Panc1 (cell line): ENCODE measurements at places on chromosomes 11 and 22. TPM values are rescaled to one million over a fixed set of nuclear protein-coding genes. Genes with fewer than 3 reads are reported as not detected.

DNA sequence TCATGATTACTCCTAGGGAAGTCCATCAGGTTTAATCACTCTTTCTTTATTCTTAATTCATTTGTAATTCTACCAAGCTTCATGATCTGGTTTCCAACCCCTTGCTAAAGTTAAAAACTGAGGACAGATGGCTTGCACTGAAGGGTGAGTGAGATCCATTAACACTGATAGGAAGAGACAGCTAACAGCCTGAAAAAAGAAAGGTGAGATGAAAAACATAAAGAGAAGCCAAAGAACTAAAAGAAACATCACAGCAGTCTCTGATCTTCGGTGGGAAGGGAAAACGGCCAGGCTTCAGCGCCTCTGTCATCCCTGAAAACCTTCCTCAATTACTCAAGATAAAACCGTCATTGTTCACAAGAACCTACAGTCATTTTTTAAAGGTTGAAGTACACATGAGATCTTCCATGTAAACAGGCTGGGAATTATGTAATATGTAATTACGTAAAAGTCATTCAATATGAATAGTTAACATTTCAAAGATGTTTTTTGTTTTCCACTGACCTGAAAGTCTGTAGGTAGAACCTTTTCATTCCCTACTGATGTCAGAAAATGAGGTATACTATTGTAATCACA lies 41.3 kb downstream of the VSIG10L2 start:
- no peak for DNase-seq

Gene NRIP3
- 22.8 TPM for total RNA-seq

Gene CYP2D6
- 2.7 TPM for total RNA-seq

Gene ZP1
- total RNA-seq = not detected

DNA sequence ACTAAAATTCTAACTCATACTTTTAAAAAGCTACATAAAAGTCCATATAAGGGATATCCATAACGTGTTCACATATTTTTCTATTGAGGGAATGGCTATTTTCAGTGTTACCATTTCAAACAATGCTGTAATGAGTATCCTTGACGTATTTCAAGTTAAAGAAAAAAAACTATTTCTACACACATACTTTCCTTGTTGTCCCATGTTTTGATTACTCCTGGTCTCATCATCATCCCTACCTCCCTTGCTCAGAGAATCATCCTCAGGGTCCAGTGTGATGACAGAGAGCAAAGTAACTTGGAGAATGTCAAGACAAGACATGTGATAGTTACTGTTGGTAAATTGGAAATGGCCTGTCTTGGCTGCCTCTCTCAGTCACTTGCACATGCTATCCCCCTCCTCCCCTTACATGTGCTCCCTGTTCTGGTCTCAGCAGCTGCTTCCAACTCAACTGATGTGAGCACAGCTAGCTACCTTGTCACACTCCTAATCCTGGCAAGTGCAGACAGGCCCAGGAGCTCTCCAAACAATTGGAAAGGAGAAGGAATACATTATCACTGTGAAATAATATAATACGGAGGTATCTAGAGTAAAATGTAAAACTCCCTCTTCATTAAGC lies 21.8 kb downstream of the NUMA1 start:
- DNase-seq = no peak

GRCh38 chr11:16843294-16843693 lies 104.8 kb downstream of the C11orf58 start:
- no peak for DNase-seq

- DNase-seq = no peak
These were observed 117.5 kb downstream of the PKNOX2 start for GRCh38 chr11:125281831-125282595.

DNA sequence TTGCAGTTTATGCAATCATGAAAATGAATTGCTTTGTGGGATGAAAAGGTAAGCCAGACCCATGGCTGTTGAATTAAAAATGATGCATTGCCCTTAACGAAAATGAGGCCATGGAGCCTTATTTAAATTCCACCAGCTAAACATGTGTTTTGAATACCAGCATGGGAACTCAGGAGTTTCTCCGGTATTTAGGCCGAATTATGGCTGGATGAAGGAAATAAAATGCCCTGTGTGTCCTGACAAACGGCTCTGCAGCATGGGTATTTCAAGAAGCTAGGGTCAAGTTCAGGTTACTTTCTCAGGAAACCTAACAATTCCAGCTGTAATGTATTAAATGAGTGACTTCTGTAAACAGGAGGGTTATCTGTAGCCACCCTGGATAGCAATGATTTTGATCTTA lies 38.3 kb downstream of the AMOTL1 start:
- DNase-seq = no peak
